ENCODE measurements at places on chromosomes 7 and 10.

GRCh38 chr7:31340603-31341002, at the start of gene NEUROD6:
NEUROD6 (minus strand) TSS chr7:31340726; CDS start chr7:31339268, 1,458 bp downstream.
- DNase-seq = no peak

- no peak for DNase-seq
Measured at GRCh38 chr7:99456288-99456687, 9.7 kb downstream of the ATP5MF start.

DNA sequence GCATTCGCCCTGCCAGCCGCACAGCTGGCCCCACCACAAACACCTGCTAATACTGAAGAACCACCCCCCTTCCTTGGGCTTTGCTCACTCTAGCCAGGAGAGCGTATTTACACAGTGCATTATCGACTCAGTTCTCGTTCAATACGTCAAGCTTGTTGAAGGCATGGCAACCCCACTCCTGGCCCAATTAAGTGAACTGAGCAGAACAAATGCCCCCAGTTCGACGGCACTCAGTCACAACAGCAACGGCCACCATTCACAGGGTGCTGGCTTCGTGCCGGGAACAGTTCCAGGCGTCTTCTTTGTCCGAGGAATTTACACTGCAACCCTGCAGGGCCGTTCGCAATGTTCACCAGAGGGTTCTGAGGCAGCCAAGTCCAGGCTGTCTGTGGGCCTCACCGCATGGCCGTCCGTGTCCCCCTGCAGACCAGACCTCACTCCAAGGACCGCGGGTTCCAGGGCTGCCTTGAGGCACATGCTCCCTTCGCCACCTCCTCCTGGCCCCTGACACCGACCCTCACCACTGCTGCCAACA, 175.3 kb downstream of the DIP2C start:
- DNase-seq = no peak

DNA sequence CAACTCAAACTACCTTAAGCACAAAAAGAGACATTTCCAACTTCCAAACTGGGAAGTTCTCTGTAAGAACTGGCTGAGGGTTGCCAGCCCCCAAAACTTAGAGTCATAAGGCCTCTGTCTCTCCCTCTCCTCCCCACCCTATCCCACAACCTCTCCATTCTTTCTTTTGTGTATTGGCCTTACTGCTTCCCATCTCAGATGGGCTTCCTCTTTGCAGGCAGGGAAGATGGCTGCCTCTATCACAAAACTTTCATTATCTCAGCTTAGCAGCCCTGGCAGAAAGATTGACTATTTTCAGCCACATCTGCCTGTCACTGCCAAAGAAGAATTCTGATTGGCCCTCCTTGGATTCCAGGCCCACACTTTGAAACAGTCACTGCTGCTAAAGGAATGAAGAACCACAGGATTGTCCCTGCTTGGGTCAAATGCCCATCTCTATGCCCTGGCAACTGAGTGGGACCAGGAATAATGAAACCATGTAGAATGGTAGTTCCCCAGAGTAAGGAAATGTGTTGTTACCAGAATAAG, 58.0 kb upstream of the PRKAR2B start:
- peak; percentile 67 for DNase-seq

DNA sequence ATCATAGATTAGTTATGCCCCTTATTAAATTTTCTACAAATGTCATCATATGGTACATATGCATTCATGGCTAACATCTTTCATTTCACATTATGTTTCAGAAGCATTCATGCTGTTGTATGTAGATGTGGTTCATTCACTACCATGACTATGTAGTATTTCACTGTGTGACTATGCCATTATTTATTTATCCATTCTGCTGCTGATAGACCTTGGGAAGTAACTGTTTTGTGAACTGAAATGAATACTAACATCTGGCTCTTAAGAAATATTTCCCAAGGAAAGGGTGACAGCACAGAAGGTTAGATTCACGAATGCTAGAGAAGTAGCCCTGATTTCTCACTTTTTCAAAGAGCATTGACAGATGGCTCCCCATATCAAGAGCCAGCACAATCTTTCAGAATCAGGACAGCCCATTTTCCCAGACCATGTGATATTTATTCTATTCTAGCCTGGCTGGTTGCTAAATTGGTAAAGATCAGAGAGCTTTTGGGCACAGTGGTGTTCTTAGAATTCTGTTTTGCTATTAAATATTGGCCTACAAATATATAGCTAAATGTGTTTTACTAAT, 157.4 kb downstream of the DYNC1I1 start:
- DNase-seq = no peak

DNA sequence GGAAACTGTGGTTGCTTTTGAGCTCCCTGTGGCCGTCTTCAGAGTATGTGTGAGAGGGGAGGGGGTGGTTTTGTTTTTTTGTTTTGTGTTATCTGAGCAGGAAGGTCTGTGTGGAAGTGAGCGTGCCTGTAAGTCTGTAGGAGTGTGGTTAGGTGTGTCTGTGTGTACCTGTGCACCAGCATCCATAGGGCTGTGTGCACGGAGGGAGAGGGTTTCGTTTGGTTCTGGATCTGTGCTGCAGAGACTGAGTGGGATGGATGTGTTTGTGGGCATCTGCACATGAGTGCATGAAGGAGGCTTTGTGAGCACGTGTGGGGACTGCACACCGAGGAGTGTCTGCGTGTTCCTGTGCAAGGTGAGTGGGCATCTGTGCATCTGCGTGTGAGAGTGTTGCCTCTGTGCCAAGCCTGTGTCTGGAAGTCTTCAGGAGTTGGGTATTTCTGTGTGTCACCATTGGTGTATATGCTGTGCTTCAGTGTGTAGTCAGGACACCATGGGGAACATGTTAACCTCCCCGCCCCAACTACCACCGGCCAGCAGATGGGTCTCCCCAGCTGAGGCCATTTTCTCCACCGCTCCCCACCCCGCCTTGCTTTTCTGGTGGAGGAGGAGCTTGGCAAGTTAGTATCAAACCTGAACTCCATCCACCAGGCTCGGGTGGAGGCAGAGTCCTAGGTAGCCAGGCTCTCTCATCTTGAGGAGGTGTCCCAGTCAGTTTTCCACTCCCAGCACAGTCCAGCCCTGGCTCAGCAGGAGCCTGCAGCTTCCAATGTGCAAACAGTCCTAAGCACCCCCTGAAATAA, 7.1 kb upstream of the TLX1 start:
- no peak for DNase-seq

- no peak for DNase-seq
Measured at GRCh38 chr10:43048301-43049051, 28.4 kb upstream of the RET start.

GRCh38 chr10:12561307-12561706, 212.0 kb downstream of the CAMK1D start:
- DNase-seq = no peak

- DNase-seq = no peak
Measured at GRCh38 chr7:158581440-158582088, 6.1 kb downstream of the PTPRN2 start.

- no peak for DNase-seq
Measured at GRCh38 chr7:74371381-74372341, 82.0 kb upstream of the GTF2IRD1 start.

Measured in hematopoietic multipotent progenitor cell treated with erythropoietin and hydrocortisone succinate and interleukin-3 and kit ligand, for 15 days (in vitro differentiated cells).